ENCODE measurements at places on chromosomes 12 and 14.

- no peak for DNase-seq
Measured at GRCh38 chr12:119211884-119212283, 33.2 kb downstream of the HSPB8 start.

DNA sequence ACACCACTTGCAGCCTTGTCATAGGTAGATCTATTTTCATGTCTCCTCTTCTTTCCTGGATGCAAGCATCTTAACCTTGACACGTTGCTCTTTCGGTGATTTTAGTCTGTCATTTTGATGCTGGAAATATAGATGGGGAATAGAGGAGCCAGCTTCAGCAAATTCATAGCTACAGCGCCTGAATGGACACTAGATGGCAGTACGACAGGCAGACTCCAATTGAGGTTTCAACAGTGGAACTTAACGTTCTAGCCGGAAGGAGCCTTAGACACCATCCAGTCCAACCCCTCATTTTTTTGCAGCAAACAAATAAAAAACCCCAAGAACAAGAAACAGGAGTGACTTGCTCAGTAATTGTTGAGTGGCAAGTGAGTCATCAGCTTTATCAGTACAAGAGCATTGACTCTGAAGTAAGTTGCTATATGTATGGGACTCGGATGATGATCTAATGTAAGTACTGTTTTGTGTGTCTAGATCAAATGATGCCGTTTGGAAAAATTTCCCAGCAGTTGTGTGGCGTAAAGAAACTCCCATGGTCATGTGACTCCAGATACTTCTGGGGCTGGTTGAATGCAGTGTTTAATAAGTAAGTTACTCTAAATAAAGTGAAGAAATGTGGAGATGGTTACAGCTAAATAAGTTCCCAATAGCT lies 9.0 kb downstream of the DMAC2L start:
- no peak for DNase-seq

DNA sequence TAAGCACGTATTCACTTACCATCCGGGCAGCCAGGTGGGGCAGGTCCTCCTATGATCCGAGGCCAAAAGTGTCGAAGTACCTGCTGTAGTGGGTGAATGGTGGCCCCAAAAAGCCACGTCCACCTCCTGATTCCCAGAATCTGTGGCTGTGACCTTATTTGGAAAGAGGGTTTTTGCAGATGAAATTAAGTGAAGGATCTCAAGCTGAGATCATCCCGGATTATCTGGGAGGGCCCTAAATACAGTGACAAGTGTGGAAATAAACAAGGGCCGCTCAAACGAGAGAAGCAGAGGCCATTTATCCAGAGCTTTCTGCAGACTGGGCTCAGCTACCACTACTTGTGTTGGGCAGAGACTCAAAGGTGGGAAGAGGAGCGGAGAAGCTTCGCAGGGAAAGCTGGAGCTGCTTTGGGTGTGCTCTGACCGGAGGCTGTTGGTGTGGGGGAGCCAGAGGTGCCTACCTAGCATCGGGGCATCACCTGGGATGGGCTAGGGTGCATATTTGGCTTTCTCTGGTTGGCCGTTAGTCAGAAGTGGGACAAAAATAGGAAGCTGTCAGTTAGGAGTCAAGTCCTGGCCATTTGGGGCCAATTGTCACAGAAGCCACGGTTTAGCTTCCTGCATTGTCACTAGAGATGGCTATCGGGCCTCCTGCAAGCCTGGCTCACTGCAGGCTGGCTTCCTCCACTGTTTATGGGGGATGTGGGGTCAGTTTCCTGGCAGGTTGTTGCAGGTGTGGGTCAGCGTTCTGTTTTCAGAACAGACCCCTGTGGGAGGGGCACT lies 27.8 kb upstream of the DLK1 start:
- no peak for DNase-seq

- no peak for DNase-seq
Measured at GRCh38 chr12:102498471-102498870, 18.1 kb upstream of the IGF1 start.

- no peak for DNase-seq
Measured at GRCh38 chr12:80704420-80704819, 3.0 kb upstream of the MYF6 start.

DNA sequence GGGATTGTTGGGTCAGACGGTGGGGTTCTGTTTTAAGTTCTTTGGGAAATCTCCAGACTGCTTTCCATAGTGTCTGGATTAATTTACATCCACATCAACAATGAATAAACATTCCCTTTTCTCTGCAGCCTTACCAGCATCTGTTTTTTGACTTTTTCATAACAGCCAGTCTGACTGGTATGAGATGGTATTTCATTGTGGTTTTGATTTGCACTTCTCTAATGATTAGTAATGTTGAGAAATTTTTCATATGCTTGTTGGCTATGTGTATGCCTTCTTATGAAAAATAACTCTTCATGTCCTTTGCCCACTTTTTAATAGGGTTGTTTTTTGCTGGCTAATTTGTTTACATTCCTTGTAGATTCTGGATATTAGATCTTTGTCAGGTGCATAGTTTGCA lies 140.8 kb upstream of the CNTN1 start:
- DNase-seq: no peak

- DNase-seq: no peak
Measured at GRCh38 chr12:29232086-29232485, 83.0 kb downstream of the FAR2 start.

DNA sequence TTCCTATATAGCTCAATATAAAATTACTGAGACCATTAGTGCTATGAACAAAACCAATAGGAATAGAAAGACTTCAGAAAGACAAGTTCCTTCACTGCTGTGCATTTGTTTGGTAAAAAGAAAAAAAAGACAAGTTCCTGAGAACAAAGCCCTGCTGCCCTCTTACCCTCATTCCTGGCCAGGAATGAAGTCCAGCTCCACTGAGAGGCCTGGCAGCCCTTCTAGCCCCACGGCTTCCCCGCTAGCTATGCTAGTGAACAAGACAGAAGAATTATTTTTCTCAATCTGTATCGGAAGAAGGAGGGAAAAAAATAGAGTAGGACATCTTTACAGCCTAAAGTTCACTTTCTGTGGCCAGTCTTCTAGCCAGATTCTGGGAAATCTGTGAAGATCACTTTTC lies 1.6 kb downstream of the MFAP5 start:
- DNase-seq: no peak

- no peak for DNase-seq
Measured at GRCh38 chr14:33610121-33610520, 340.8 kb downstream of the EGLN3 start.

GRCh38 chr12:4449851-4450221 lies 4.2 kb upstream of the FGF6 start:
- no peak for DNase-seq
